ENCODE measurements at places on chromosomes 3 and 15.

DNA sequence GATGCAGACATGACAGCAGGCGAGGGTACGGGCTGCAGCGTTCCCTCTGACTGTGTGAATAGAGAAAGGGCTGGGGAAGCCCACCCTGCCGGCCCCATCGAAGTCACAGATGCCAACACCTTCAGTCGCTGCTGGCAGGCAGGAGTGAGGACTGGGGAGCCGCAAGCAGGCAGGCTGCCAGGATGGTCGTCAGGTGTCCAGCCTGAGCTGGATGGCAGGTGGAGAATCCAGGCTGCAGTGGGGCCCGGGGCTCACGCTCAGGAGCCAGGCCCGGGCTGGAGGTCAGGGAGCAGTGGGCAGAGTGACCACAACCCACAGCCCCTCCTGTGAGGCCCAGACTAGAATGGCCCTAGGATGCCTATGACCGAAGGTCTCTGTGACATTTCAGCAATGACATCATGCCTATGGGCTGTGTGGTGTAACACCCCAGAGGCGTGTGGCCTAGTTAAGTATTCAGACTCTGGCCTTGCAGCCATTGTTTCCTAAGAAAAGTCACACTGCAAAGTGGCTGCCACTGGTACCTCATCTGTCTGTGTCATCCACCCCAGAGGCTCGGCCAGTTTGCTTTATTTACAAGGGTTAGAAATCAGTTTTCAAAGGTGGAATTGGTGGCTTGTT lies 15.7 kb downstream of the PRR23E start:
- ATAC-seq = no peak

DNA sequence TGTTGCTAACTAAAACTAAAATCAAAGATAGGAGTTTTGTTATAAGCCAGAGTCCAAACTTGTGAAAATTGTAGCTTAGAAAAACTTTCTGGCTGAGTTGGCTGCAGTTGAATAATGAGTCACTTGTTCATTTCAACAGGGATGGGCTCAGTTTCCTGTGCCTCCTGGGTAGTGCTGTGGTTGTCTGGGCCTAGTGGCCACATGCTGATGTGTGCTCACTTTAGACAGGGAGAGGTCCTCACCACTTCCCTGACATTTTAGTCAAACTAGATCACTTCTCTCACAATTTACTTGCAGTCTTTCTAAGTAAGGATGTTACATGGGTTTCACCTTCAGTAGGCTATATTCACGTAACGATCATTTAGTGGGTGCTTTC lies 6.3 kb upstream of the UBE2Q2 start:
- peak; percentile 76 for ATAC-seq

DNA sequence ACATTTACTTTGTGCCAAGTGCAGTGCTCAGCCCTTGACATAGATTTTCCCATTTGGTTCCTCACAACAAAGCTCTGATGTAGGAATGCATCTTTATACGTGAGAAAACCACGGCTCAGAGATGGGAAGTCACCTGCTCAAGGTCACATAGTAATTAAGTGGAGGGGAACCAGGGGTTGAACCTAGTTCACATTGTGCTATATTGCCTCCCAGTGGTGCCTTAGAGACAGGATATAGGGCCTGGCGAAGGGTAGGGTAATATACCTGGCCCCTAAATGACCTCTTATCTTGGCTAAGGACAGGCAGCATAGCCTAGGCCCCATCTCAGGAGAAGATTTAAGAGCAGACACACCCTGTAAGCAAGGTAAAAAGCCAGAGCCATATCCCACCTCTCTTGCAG lies 71.5 kb downstream of the FOXP1 start:
- peak; percentile 93 for ATAC-seq

GRCh38 chr15:71599418-71600151 lies 210.8 kb upstream of the NR2E3 start:
- no peak for ATAC-seq

GRCh38 chr15:45731343-45731742 lies 96.5 kb downstream of the SQOR start:
- ATAC-seq = no peak

- ATAC-seq = no peak
Observed at GRCh38 chr15:32763295-32763694, 45.5 kb downstream of the GREM1 start.

GRCh38 chr3:100105501-100105900 lies 8.8 kb downstream of the FILIP1L start:
- peak; percentile 38 for ATAC-seq

- no peak for ATAC-seq
Observed at GRCh38 chr3:160883373-160883772, 127.3 kb downstream of the PPM1L start.

- no peak for ATAC-seq
Observed at GRCh38 chr3:50406487-50406886, 47.2 kb upstream of the TMEM115 start.

Measured in activated CD4-positive, CD25-positive, alpha-beta regulatory T cell treated with anti-CD3 and anti-CD28 coated beads, Interleukin-2, amount 50 U/mL, for 24 hours (primary cell).